ENCODE measurements at places on chromosomes 5 and 9.

DNA sequence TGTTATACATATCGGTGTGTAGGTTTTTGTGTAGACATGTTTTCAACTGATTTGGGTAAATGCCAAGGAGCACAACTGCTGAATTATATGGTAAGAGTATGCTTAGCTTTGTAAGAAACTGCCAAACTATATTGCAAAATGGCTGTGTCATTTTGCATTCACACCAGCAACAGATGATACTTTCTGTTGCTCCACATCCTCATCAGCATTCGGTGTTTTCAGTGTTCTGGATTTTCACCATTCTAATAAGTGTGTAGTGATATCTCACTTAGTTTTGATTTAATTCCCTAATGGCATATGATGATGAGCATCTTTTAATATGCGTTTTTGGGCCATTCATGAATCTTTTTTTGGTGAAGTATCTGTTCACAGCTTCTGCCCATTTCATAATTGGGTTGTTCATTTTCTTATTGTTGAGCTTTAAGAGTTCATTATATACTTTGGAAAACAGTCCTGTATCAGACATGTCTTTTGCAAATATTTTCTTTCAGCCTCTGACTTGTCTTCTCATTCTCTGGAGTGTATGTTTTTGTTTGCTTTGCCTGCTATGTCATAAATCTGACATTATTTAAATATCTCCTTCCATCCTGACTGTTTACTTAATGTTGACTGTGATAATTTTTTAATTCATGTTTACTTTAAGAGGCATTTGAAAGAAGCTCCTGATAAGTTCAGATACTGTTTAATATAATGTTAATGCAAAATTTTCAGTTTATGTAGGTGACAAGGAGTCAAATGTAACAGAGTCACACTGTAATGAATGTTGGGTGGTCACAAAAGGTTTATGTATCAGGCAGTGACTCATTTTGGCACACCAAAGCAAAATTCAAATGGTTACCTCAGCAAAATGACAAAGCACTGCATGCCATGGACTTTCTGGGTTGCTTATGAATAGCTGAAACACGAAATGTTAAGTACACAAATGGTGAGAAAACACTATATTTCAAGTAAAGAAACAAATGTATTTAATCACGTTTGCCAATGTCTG is 181.1 kb upstream of the DAB2 start:
- no peak for DNase-seq

GRCh38 chr5:150034662-150035061 is 34.1 kb downstream of the HMGXB3 start:
- DNase-seq: no peak

- DNase-seq: no peak
Measured at GRCh38 chr5:133888625-133888991, 79.8 kb downstream of the C5orf15 start.

DNA sequence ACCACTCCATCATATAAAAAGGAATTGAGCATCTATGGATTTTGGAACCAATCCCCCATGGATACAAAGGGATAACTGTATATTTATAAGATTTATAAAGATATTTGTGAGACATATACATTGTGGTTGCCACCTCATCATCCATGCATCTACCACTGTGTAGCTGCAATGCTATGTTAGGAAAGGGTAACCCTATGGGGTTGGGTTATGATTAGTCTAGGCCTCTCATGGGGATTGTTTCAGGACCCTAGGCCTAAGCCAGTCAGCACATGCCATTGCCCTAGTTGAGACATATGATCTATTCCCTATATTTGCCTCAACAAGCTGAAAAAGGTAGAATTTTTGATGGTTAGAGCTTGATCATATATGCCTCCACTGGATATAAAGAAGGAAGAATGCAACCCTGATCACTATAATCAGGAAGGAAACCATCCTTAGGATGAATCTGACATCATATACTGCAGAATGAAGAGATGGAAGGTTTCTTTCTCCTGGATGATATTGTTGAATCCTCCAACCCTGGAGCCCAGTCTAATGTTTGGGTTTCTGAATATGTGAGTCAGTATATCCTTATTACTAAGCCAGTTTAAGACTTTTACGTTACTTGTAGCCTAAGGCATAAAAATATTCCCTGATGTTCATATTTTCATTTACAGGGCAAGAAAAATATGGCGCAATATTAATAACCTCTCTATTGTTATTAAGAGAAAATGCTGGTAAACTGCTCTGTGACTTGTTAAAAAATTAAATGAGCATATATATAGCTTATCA is 94.2 kb downstream of the ADAMTS19 start:
- DNase-seq: no peak

- no peak for DNase-seq
Measured at GRCh38 chr5:168327019-168327421, 35.6 kb downstream of the WWC1 start.

DNA sequence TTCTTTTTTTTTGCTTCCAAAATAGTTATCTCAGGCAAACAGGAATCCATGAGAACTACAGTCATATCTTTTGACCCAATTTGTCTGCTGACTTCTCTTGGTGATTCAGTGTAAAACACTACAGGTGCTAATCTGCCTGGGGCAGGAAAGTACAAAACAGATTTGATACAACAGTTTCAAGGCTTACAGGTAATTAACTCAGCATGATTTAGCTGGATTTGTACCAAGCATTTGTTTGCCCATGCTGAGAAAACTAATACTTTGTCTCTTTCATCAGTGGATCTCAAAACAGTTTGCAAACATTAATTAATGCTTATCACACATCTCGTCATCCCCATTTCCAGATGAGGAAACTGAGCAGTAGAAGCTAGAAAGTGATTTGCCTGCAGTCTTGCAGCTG is 312.5 kb upstream of the SEMA6A start:
- no peak for DNase-seq

GRCh38 chr5:67998709-67999261 is 216.8 kb upstream of the PIK3R1 start:
- no peak for DNase-seq

- no peak for DNase-seq
Measured at GRCh38 chr5:179588166-179588565, 35.3 kb downstream of the HNRNPH1 start.

Measured in DMS 273 treated with DMSO at 0.1 percent for 48 hours (cell line).